Heart right ventricle (tissue), 16 donors: ENCODE measurements at places on chromosomes 11 and 22. TPM values are rescaled to one million over a fixed set of nuclear protein-coding genes. Genes with fewer than 3 reads are reported as not detected.
A peak's percentile ranks its signal among the peaks of the same experiment; 100 is the strongest.

The ANGPTL5 gene
- polyA plus RNA-seq, result 0.95 TPM

- peak; percentile 58 for DNase-seq
Observed at GRCh38 chr11:69131644-69132300, 24.0 kb upstream of the SMIM38 start.

The DRD4 gene
- polyA plus RNA-seq, result 0.09 TPM

- DNase-seq, result no peak
Observed at GRCh38 chr22:37287550-37287951, 5.2 kb downstream of the CYTH4 start.

The HARBI1 gene
- polyA plus RNA-seq, result 1.7 TPM

The CCDC90B gene
- polyA plus RNA-seq, result 23.9 TPM

- DNase-seq, result no peak
Observed at GRCh38 chr11:36751335-36751781, 153.3 kb upstream of the RAG2 start.

- no peak for DNase-seq
Observed at GRCh38 chr11:1888347-1888753, 3.3 kb downstream of the PRR33 start.

- DNase-seq, result peak; percentile 55
Observed at GRCh38 chr22:46196278-46196677, 46.0 kb downstream of the PPARA start.

GRCh38 chr11:3167143-3168119 is 2.3 kb upstream of the OSBPL5 start:
- no peak for DNase-seq

DNA sequence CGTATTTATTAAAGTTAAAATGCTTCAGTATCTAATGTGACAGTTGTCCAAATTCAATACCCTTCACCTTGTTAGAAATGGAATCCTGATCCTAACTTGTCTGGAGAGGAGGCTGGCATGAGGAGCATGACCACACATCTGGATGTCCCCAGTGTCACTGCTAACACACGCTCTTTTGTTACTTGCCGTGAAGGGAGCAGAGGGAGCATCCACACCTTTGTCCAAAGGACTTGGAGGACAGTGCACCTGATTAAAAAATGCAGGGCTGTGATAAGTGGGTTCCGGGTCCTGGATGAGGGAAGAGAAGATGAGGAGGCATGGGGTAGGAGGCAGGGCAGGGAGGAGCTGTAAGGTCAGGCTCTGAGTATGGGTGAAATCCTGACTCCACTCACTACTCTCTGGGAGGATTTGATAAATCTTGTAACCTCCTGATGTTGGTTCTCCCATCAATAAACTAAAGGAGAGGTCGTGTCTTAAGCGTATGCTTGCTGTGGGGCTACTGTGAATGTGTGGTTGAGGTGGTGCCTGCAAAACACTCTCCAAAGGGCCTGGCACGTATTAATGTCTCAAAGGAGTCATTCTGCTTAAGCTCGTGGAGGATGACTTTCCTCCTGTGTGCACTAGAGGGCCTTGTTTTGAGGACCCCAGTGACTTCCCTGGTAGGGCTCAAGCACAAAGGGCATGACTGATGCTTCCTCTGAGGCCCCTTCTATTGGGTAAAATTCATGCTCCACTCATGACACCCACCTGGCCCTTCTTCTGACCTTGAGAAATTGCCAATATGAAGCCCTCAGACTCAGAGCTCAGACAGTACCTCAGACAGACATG is 16.8 kb upstream of the IGLL5 start:
- DNase-seq, result no peak

The NPTXR gene
- 9.2 TPM for polyA plus RNA-seq

The ART1 gene
- polyA plus RNA-seq, result not detected

The PRG3 gene
- not detected for polyA plus RNA-seq

- no peak for DNase-seq
Observed at GRCh38 chr11:43021466-43021865, 290.3 kb upstream of the API5 start.

The DDTL gene
- polyA plus RNA-seq, result 4.9 TPM

DNA sequence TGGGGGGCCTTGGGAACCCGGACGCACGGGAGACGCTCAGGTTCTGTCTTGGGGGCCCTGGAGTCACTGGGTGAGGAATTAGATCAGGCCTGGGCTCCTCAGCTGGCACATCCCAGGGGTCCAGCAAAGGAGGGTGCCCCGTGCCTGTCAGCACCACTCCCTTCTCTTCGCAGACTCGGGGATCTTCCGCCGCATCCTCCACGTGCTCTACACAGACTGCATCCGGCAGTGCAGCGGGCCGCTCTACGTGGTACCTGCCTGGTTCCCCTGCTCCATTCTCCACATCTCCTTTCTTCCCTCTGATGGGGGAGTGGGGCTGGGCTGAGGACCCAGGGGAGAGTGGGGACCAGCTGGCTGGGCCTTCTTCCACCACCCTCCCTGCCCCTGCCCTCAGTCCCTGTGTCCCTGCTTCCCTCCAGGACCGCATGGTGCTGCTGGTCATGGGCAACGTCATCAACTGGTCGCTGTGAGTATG is 6.7 kb upstream of the TAGLN start:
- no peak for DNase-seq

The TPP1 gene
- polyA plus RNA-seq, result 31.9 TPM

- DNase-seq, result no peak
Observed at GRCh38 chr22:42283278-42284201, 13.1 kb upstream of the TCF20 start.

The POTEH gene
- not detected for polyA plus RNA-seq

GRCh38 chr22:28095316-28096095 is 176.4 kb upstream of the PITPNB start:
- no peak for DNase-seq

DNA sequence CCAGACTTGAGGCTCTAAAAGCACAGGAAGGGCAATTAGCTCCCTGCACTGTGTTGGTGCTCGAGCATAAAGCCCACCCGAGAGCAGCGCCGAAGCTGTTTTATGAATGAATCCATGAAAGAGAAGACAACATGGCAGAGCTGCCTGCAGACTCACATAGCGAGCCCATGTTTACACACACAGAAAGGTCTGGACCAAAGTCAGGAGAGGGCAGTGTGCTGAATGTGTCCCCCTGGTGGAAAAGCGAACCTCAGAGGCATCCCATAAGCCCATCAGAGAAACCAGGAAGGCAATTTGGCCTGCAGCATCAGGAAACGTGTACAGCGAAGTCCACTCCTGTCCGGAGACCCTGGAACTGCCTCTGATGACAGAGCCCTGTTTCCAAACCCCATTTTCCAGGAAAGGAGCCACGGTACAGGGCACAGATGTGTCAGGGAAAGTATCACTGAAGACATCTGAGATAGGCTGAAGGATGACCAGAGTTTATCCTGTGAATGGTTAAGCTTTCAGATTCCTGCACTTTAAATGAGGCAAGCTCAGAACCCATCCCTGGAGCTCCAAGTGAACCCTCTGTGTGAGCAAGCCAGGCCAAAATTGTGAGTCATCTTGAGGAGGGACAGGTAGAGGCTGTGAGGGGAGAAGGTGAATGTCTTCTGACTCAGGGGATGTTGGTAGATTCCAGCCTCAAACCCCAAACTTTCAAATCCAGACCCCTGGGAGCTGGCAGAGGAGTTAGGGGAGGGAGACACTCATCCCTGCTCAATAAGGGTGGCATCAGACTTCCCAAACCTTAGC is 36.9 kb downstream of the CHRDL2 start:
- no peak for DNase-seq

DNA sequence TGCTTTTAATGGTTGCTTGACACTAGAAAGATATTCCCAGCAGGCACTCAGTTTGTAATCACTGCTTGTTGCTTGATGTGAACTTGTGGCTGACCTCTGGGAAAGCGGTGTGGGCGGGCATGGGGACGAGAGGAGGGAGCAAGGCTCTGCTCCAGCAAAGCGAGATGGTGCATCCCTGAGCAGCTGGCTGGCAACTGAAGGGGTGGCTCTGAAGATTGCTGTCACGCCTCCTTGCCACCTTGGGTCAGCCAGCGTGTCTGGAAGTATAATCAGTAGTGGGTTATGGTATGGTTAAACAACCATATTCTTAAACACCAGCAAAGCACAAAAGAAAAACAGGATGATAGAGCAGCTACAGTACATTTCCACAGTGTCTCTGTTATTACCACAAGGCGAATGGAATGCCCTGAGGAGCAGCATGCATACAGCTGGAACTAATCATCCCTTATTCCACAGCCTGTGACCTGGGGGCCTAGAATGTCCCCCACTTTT is 124.5 kb downstream of the TRIM44 start:
- DNase-seq, result no peak

DNA sequence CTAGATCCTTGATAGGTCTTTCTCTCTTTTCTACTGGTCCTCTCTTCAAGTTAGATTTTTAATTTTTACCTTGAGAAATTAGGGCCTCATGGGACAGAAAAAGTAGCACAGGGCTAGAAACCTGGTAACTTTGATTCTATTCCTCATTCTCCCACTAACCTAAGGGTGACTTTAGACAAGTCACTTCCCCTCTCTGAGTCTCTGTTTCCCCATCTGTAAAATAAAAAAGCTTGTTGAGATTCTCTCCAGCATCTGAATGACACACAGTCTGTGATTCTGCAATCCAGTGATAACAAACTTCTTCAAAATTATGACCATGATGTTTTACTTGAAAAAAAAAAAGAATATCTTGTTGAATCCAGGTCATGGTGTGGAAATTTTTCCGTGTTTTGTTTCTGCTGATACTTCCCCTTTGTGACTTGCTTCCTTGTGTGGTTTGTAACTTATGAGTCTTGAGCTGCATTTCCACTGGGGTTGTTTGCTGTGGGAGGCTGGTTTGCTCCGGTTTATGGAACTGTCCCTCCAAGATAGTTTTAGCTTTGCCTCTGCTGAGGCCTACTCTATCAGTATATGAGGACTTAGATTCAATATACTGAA is 9.8 kb upstream of the MPEG1 start:
- DNase-seq, result no peak

- no peak for DNase-seq
Observed at GRCh38 chr22:48899523-48900326, 927.9 kb downstream of the BRD1 start.

The SGSM1 gene
- polyA plus RNA-seq, result 1.1 TPM

DNA sequence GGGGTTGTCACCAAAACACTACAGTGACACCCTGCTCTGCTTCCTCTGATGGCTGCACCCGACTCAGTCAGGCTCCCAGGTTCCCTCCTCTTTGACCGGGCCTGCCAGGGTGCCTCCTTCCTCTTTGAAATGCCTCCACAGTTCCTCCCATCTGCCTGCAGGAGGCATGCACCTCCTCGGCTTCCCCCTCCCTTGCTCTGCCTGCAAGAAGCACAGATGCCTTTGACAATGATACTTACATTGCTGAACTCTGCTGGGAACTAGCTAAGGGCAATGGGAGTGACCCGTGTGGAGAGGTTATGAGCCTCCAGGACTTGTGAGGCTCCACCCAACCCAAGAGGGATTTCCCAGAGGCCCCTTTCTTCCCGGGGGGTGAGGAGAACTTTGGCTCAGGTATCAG is 674.1 kb downstream of the OPCML start:
- DNase-seq, result no peak
